ENCODE measurements at places on chromosomes 4 and X. TPM values are rescaled to one million over a fixed set of nuclear protein-coding genes. Genes with fewer than 3 reads are reported as not detected.

DNA sequence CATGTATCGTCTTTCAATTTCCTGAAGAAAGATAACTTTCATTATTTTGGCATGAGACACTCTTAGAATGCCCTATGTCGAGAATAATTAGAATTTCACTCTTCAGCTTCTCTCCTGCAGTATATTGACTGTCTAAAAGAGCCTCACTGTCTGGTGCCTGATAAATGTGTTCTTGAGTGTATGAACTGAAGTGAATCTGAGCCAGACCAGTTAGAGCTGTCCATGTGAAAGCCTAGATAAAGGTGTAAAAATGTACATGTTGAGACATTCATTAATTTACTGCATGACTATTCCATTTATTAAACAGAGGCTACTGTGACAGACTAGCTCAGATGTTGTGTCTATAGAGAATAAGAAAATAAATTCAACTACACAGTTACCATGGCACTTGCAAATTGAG is 283.2 kb downstream of the PCDH18 start:
- DNase-seq, result no peak

DNA sequence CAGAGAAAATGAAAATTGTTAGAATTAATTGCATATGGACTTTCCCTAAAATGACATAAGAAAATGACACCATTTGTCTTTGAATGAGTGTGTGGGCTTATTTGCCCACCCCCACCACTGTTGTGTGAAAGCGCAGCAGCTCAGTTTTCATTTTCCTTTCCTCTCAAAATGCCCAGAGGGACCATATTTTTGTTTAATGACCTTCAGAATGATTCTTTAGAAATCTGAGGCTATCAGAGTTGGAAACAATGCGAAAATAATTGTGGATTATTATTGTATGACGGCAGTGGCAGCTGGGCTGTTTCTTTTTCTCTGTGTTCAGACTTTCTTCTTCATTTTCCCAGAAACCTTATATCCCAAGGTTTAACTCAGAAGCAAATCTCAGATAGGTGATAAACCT is 44.6 kb upstream of the TEX13A start:
- DNase-seq, result no peak

DNA sequence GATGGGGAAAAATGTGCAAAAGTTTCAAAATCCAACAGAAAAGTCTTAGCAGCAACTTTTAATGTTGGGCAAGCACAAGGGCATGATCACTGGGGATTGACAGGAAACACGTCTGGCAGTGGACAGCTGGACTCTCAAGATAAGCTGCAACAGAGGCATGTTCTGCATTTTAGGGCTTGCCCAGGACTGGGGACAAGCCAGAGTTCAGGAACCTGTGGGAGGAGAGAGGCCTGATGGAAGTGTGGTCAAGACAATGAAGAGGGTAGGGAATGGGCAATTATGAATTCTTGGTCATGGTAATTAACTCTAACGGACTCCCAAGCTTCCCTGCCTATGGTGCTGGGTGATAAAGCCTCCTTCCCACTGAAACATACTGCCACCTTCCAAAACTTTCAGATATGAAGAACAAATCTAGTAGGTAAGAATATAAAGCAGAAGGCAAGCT is 48.4 kb downstream of the ANXA3 start:
- DNase-seq, result no peak

GRCh38 chr4:53854991-53855568 is 209.3 kb downstream of the CHIC2 start:
- DNase-seq, result no peak

Gene FHDC1
- 3.6 TPM for polyA plus RNA-seq
